CD4-positive, alpha-beta memory T cell (primary cell): ENCODE measurements at places on chromosomes 1 and 21.

- H3K27me3 ChIP-seq = no peaks in the 10 kb centered on the region
- no peak for DNase-seq
- H3K27ac ChIP-seq = no peak overlapping the region
- H3K36me3 ChIP-seq = no peaks in the 10 kb centered on the region
Observed at GRCh38 chr21:25845729-25846256, 111.0 kb downstream of the GABPA start.

DNA sequence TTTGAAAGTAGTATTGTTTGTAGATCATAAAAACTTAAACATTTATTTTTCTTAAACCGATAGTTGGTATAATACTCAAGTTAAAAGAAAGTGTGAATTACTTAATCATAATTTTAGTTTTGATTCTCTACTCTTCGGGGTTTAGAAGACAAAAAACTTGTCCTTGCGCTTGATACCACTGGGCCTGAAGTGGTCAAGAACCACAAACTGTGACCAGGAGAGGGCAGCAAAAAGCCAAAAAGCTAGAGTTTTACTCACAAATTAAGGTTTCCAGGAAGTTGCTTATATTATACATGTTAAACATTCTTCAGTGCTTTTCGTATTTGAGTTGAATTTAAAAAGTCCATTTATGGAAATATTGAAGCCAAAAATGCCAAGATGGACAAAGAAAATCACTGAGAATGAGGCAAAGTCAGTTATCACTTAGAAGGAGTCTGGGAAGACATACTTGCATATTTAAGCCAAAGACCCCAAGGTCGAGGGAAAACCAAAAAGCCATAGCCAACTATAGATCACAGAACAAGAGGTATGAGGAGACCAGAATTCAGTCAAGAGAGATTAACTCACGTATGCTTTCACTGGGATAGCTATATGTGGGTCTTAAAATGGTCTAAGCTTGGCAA, 34.2 kb downstream of the EFCAB7 start:
- no peak for DNase-seq
- no peaks in the 10 kb centered on the region for H3K36me3 ChIP-seq
- H3K4me1 ChIP-seq = no peaks in the 10 kb centered on the region
- no peak overlapping the region for H3K27ac ChIP-seq
- no peaks in the 10 kb centered on the region for H3K27me3 ChIP-seq
- H3K4me3 ChIP-seq = no peak overlapping the region

DNA sequence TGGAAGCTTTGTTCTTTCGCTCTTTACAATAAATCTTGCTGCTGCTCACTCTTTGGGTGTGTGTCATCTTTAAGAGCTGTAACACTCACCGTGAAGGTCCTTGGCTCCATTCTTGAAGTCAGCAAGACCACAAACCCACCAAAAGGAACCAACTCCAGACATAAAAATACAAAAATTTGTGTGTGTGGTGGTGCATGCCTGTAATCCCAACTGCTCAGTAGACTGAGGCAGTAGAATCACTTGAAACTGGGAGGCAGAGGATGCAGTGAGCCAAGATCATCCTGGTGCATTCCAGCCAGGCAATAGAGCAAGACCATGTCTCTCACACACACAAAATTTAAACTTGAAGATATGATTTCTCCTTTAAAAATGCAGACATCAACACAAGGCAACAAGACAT, 1431.7 kb upstream of the B3GALT2 start:
- no peak overlapping the region for H3K27ac ChIP-seq
- DNase-seq = no peak
- no peaks in the 10 kb centered on the region for H3K36me3 ChIP-seq
- no peak overlapping the region for H3K4me3 ChIP-seq
- no peaks in the 10 kb centered on the region for H3K27me3 ChIP-seq
- H3K4me1 ChIP-seq = no peaks in the 10 kb centered on the region

DNA sequence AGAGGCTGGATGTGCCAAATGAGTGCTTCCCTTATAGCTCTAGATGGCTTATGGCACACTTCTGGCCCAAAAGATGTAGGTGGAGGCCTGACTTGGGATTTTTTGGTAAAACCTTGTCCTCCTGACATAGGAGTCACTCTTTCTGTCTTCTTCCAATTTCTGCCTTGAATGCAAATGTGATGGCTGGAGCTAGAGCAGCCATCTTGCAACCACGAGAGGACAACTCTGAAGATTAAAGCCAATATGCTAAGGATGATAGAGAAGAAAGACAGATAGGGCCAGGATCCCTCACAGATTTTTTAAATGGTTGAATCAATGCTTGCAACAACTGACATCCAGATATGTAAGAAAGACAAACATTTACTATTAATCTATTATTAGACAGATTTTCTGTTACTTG, 8.5 kb upstream of the GPR137B start:
- H3K36me3 ChIP-seq = no peaks in the 10 kb centered on the region
- no peak overlapping the region for H3K4me3 ChIP-seq

DNA sequence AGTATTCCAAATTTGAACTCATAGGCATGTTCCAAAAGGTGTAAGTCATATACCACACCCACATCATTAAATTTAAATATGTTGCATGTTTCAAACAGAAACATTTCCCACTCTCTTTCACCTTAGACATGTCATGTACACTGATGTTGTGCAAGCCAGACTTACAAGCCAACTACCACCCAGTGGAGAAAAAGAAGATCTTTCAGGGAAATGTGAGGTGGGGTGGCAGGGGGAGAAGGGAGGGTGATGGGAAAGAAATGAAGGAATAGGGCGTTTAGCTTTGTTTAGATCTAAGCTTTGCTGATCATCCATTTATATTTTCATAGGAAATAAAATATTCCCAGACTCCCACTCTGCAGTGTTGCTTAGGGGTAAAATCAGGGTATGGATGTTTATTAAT, 1.6 kb downstream of the NEGR1 start:
- no peak overlapping the region for H3K27ac ChIP-seq
- no peak for DNase-seq
- no peak overlapping the region for H3K4me3 ChIP-seq
- peaks cover 7% of the 10 kb centered on the region for H3K4me1 ChIP-seq

DNA sequence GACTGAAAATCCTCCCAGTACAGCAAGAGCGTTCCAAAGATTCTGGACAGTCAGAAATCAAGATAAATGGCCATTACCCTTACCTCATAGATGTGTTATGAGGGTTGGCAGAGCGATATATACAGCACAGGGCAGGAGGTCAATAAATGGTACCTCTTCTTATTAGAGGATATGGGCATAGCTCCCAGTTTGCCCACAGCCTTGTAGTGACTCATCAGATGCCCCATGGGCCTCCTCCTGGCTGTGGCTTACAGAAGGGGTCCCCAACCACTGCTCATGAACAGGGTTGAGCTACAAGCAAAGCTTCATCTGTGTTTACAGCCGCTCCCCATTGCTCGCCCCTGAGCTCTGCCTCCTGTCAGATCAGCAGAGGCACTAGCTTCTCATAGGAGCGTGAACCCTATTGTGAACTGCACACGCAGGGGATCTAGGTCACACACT, 7.3 kb upstream of the IFNGR2 start:
- H3K27ac ChIP-seq = no peak overlapping the region
- H3K4me3 ChIP-seq = no peak overlapping the region
- DNase-seq = no peak
- no peaks in the 10 kb centered on the region for H3K27me3 ChIP-seq

DNA sequence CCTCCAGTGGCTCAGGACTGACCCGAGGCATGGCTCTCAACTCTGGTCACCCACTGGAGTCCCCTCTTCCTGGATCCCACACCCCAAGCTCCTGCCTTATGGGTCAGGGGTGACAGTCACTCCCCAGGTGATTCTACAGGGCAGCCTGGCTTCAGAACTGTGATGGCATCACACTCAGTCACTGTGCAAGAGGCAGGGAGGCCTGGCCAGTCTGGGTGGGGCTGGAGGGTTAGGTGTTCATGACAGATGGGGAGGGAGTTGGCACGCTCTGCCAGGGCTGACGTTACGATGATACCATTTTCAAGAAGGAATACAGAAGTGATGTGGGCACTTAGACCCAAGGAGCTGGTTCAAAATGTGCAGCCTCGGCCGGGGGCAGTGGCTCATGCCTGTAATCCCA, 25.2 kb upstream of the ABCG1 start:
- no peak overlapping the region for H3K4me3 ChIP-seq
- DNase-seq = no peak
- no peaks in the 10 kb centered on the region for H3K27me3 ChIP-seq
- H3K36me3 ChIP-seq = no peaks in the 10 kb centered on the region
- H3K27ac ChIP-seq = no peak overlapping the region

DNA sequence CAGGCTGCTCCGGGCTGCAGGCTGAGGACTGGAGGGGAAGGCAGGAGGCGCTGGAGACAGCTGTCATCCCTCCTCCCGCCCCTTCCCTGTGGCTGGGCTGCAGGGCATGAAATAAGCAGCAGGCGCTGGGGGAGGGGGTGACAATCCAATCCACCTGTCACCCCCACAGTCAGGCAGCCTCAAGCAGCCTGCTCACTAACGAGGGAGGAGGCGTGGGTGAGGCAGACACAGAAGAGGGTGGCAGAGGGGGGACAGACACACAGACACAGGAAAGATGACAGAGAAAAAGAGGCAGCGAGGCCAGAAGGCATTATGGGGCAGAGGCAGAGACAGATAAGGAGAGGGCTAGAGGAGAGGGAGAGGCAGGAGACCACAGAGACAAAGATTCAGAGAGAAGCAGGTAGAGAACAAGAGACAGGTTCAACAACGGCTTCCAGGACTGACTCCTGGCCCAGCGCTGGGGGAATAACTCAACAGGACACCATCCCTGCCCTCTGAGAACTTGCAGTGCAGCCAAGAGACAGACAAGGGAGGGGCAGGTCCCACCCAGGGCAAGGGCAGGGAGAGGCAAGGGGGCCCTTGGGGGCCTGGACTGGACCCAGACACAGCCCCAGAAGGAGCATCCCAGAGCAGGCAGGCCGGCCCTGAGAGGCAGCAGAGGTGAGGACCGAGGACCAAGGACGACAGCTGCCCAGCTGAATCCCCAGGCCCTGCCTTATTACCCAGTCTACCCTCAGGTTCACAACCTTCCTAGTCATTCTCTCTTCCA, 11.2 kb downstream of the MEF2D start:
- H3K27ac ChIP-seq = peak overlapping the region; percentile 51
- H3K4me3 ChIP-seq = peak overlapping the region; percentile 5
- no peaks in the 10 kb centered on the region for H3K27me3 ChIP-seq
- DNase-seq = peak; percentile 41

- no peak for DNase-seq
- H3K27ac ChIP-seq = no peak overlapping the region
- peaks cover 13% of the 10 kb centered on the region for H3K27me3 ChIP-seq
- H3K4me3 ChIP-seq = no peak overlapping the region
- H3K36me3 ChIP-seq = no peaks in the 10 kb centered on the region
Observed at GRCh38 chr1:38474738-38475623, 384.6 kb downstream of the RRAGC start.

- DNase-seq = no peak
- no peaks in the 10 kb centered on the region for H3K36me3 ChIP-seq
- peaks cover 81% of the 10 kb centered on the region for H3K4me1 ChIP-seq
- no peak overlapping the region for H3K4me3 ChIP-seq
Observed at GRCh38 chr1:154466206-154466605, 35.8 kb upstream of the TDRD10 start.

DNA sequence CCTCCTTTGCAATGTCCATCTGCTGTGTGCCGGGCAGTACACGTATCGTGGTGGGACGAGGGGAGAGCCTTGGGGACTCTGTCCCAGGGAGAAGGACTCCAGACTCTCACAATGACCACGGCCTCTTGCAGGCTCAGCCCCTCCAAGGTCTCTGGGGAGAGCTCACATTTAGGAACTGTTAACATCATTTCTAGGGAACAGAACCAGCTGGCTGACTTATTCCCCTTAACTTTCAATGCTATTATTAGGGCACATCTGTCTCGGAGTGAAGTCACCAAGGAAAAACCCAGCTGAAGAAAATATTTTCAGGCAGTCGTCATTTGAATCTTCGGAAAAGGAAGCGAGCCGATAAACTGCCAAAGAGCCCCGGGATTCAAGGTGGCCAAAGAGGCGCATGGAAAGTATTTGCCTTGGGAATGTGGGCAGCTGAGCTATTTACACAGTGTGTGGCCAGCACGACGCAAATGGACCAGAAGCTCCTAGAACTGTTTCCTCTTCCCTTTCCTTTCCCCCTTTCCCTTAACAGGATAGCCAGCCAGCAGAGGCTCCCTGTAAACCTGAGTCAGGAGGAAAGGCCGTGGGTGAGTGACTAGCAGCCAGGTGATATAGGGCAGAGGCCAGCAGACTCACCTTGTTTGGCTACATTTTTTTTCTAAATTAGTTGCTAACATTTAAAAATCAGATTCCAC, 74.5 kb downstream of the ITPKB start:
- H3K36me3 ChIP-seq = peaks cover 11% of the 10 kb centered on the region
- no peak for DNase-seq
- H3K4me1 ChIP-seq = peaks cover 4% of the 10 kb centered on the region
- no peaks in the 10 kb centered on the region for H3K27me3 ChIP-seq

DNA sequence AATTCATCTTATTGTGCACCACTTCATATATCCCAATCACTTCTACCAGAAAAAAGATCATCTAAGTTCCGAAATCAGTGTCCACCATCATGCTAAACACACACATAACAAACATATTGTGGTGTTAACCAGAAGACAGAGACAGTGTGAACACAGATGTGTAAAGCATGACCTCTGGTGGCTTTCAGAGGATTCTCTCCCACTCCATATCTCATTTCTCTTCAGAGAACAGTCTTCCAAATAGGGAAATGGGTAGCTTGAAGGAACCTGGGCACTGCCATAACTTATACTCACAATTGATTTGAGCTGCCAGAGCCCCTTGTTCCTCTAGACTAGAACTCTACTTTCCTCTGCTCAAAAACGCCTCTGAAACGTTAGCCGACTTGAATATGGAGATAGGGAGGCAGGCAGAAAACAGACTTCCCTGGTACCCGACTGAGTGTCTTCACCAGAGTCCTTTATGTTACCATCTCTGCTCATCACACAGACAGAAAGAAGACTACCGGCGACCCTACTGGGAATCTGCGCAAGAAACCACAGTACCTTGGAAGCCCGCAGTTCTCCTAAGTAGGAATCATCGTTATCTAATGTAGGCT, 1.8 kb upstream of the ELAPOR1 start:
- peaks cover 24% of the 10 kb centered on the region for H3K4me1 ChIP-seq
- no peaks in the 10 kb centered on the region for H3K27me3 ChIP-seq

DNA sequence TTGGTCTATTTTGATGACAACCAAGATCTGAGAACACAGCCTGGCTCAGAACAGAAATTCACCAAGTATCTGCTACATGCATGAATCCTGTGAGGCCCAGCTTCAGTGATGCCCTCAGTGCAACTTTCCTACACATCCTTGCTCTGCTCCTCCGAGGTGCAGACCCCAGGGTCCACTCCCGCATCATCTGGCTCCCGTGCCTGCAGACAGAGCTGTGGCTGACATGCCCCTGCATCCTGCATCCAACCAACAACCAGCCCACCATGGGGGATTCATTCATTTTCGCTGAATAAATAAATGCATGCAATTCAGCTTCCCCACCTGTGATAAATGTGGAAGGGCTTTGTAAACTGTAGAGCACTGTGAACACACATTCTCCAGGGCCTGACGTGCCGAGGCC, 112.3 kb downstream of the GLIS1 start:
- no peak for DNase-seq
- H3K27me3 ChIP-seq = no peaks in the 10 kb centered on the region

- no peak overlapping the region for H3K27ac ChIP-seq
- H3K4me1 ChIP-seq = no peaks in the 10 kb centered on the region
- no peaks in the 10 kb centered on the region for H3K36me3 ChIP-seq
- H3K27me3 ChIP-seq = no peaks in the 10 kb centered on the region
Observed at GRCh38 chr1:20351911-20352701, 61.4 kb downstream of the VWA5B1 start.
